Esophagus muscularis mucosa (tissue), 4 donors: ENCODE measurements at places on chromosomes 1 and 21. TPM values are rescaled to one million over a fixed set of nuclear protein-coding genes. Genes with fewer than 3 reads are reported as not detected.

Gene FMOD
- total RNA-seq, result 34.7 TPM

Gene COPA
- 120 TPM for total RNA-seq

- no peak for DNase-seq
- H3K4me1 ChIP-seq, result peaks cover 32% of the 10 kb centered on the region
- no peaks in the 10 kb centered on the region for H3K27me3 ChIP-seq
These were observed 4.5 kb downstream of the HSPB7 start for GRCh38 chr1:16013220-16013907.

DNA sequence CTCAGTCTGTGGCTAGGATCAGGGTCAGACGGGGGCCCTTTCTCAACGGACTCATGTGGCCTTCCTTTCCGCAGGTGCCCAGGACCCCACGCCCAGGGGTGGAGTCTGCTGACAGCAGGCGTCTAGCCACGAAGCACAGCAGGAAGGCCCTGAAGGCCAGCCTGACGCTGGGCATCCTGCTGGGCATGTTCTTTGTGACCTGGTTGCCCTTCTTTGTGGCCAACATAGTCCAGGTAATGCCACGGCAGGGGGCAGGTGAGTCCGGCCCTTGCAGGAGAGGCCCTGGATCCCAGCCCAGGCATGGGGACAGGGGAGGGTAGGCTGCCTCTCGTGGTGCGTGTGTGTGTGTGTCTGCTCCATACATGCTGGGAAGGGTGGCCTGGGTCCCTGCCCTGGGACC is 13.8 kb downstream of the HTR6 start:
- peaks cover 13% of the 10 kb centered on the region for H3K27me3 ChIP-seq
- no peak overlapping the region for H3K4me3 ChIP-seq
- no peaks in the 10 kb centered on the region for H3K4me1 ChIP-seq
- no peak overlapping the region for H3K27ac ChIP-seq
- H3K36me3 ChIP-seq, result peaks cover 19% of the 10 kb centered on the region

DNA sequence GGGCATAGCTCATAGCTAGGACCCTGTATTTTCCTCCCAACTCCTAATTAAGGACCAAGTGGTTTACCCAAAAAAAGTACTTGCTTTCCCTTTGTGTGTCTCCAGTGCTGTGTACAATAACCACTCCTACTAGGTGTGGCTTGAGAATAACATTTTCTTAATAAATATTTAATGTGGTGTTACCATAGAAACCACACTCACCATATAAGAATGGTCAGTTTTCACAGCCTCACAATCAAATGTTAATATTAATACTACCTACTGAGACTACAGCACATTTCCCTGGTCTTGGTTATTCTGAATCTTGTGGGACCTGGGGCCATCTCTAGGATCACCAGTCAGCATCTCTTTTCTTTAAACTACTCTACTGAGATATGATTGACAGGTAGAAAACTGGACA is 83.5 kb upstream of the BCAR3 start:
- peaks cover 22% of the 10 kb centered on the region for H3K4me1 ChIP-seq
- no peak for DNase-seq
- no peaks in the 10 kb centered on the region for H3K27me3 ChIP-seq
- H3K4me3 ChIP-seq, result no peak overlapping the region
- H3K27ac ChIP-seq, result no peak overlapping the region
- no peaks in the 10 kb centered on the region for H3K36me3 ChIP-seq

DNA sequence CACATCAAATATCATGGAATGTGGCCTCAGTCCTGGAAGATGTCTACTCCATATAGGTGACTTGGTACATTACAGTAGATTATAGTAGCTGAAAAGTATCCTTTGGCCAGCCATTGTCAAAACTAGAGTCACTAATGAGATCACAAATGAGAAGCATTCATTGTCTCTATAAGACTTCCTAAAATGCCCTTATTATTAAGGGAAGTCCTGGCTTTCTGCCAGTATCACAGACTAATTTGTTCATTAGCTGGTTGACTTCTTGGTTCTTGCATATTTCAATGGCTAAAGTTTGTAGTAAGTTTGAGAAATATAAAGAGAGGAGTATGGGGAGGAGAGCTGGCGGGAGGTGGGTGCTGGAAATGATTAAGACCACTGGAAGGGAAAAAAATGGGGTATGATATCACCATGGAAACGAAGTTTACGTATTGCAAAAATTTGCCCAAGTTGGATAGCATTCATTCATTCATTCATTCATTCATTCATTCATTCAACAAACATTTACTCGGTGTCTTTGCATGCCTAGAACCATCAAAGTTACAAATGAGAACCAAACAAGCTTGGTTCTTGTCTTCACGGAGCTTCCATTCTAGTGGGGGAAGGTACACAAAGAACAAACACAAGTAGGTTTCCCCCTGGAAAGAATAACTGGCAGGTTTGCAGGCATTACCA is 11.7 kb upstream of the B3GALNT2 start:
- no peaks in the 10 kb centered on the region for H3K36me3 ChIP-seq
- no peak overlapping the region for H3K27ac ChIP-seq
- H3K4me1 ChIP-seq, result no peaks in the 10 kb centered on the region
- H3K4me3 ChIP-seq, result no peak overlapping the region
- no peak for DNase-seq
